Calu3 (cell line): ENCODE measurements at places on chromosomes 4 and X. TPM values are rescaled to one million over a fixed set of nuclear protein-coding genes. Genes with fewer than 3 reads are reported as not detected.

- peaks cover 42% of the 10 kb centered on the region for H3K4me1 ChIP-seq
- H3K27ac ChIP-seq: no peak overlapping the region
- no peak overlapping the region for H3K4me3 ChIP-seq
Observed at GRCh38 chrX:118724365-118724764, 3.0 kb upstream of the IL13RA1 start.

- H3K4me3 ChIP-seq: no peak overlapping the region
- DNase-seq: peak; percentile 49
- peaks cover 47% of the 10 kb centered on the region for H3K4me1 ChIP-seq
- H3K36me3 ChIP-seq: no peaks in the 10 kb centered on the region
- H3K27me3 ChIP-seq: no peaks in the 10 kb centered on the region
Observed at GRCh38 chr4:125735102-125735501, 420.3 kb downstream of the FAT4 start.

DNA sequence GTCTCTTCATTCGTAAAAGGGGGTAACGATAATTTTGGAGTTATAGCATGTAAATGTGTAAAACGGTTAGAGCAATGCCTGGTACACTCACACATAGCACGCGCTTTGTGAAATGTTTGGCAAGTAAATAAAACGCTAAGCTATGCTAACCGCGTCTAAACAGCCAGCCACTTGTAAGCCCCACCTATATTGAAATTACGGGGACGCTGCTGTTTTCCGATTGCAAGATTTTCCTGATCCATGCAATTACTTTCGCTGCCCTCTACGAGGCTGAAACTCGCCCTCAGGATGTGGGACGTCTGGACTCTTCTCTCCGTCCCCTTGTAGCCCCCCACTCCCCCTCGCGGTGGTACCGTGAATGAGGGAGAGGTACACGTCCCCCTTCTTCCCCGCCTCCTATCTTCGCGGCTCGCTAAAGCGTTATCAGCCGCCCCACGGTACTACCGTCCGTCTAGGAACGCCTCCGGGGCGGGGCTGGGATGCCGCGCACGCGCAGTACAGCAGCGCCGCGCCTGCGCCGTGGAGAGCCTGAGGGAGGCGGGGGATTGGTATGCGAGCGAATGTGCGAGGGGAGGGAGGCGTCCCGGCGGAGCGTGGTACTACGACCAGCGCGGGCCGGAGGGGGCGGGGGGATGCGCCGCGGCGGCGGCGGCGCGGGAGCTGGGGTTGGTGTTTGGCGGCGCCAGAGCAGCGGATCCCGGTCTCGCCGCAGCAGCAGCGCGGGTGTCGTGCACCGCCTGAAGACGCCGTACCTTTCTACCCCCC lies at the start of gene STIM2:
TSS of gene STIM2 (plus strand) at position 685 of the 765 bp plus-strand sequence.
- H3K27me3 ChIP-seq: no peaks in the 10 kb centered on the region
- DNase-seq: peak; percentile 96
- H3K27ac ChIP-seq: peak within 1 kb of the TSS; percentile 80
- H3K36me3 ChIP-seq: peaks cover 42% of the 10 kb centered on the region
- H3K4me1 ChIP-seq: peaks cover 21% of the 10 kb centered on the region

Gene EGFL6
- total RNA-seq: not detected in 2 replicates

DNA sequence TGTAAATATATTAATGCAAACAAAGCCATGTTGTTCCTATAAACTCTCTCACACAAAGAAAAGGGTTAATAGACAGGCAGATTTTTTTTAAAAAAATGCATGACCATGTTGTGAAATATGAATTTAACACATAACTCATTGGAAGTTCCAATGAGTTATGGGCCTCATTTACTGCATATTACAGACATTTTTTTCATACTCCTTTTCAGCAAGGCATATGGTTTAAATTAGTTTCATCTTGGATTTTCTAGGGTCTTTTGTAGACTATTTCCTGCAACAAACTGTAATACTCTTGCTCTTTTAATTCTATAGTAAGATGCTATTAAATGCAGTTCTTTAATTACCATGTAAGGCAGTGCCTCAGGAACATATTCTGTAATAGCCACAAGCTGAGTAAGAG lies 323.1 kb downstream of the GBA3 start:
- no peak for DNase-seq
- H3K4me1 ChIP-seq: peaks cover 8% of the 10 kb centered on the region
- H3K27ac ChIP-seq: no peak overlapping the region
- H3K27me3 ChIP-seq: no peaks in the 10 kb centered on the region
- no peak overlapping the region for H3K4me3 ChIP-seq

DNA sequence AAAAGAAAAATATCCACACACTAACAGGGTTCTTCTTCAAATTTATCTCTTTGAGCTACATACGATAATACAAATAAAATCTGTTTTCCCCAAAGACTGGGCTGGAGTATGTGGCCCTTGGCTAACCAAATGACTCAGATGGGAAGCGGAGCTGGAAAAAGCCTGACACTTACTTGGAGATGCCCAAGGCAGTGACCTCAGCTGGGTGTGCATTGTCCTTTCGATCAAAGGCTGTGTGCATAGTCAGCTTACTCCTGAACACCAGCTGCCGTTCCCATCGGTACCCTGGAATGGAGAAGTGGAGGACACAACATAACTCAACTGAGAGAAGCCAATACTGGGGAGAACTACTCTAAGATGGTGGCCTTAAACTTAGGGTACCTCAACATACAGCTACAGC lies 95.1 kb downstream of the CDS1 start:
- H3K36me3 ChIP-seq: peaks cover 5% of the 10 kb centered on the region
- no peaks in the 10 kb centered on the region for H3K27me3 ChIP-seq

Gene GC
- 0.90 and 2.5 TPM in 2 replicates for total RNA-seq

DNA sequence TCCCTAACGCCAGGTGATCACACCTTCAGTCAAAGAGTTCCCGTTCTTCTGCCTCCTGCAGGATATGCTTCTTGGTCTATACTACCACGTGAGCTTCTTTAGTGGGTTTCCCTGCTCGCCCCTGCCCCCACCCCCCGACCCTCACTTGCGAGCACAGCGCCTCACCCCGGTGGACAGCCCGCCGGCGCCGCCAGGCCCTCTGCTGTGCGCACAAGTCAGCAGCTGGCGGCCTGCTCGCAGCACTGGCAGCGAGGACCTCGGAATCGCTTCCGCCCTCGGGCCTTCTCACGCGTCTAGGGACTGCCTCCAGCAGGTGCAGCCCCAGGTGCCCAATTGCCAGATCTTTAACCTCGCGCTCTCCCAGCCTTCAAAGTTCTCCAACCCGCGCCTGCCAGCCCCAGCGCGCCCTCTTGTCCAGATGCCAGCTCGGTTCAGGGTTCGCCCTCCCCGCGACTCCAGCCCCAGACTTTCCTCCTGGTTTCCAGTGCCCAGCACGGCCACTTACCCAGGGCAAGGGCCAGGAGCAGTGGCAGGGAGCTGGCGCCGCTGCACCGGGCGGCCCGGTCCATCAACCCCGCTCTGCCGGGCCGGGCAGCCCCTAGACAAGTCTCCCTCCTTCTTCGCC lies 454 bp downstream of the BTC start:
- peak; percentile 75 for DNase-seq
- peaks cover 14% of the 10 kb centered on the region for H3K4me1 ChIP-seq
- peak overlapping the region; percentile 93 for H3K4me3 ChIP-seq
- H3K36me3 ChIP-seq: peaks cover 14% of the 10 kb centered on the region
- H3K27me3 ChIP-seq: no peaks in the 10 kb centered on the region
- H3K27ac ChIP-seq: peak overlapping the region; percentile 85
